ENCODE measurements at places on chromosomes 12 and 14.
A peak's percentile ranks its signal among the peaks of the same experiment; 100 is the strongest.

GRCh38 chr14:29759521-29760340 lies 167.9 kb downstream of the PRKD1 start:
- no peak for DNase-seq

GRCh38 chr12:70919597-70920035 lies 922 bp downstream of the PTPRR start:
- no peak for DNase-seq

GRCh38 chr14:105384041-105384557 lies 14.2 kb upstream of the TEX22 start:
- DNase-seq, result no peak

GRCh38 chr12:19515179-19515578 lies 75.9 kb downstream of the AEBP2 start:
- DNase-seq, result no peak

- DNase-seq, result no peak
Observed at GRCh38 chr14:20247646-20248246, 8.7 kb downstream of the OR11H4 start.

GRCh38 chr12:48999371-49000131 lies at the start of gene DDN:
Gene DDN (minus strand): TSS chr12:48999375. CDS start chr12:48999287, 88 bp downstream.
- no peak for DNase-seq

DNA sequence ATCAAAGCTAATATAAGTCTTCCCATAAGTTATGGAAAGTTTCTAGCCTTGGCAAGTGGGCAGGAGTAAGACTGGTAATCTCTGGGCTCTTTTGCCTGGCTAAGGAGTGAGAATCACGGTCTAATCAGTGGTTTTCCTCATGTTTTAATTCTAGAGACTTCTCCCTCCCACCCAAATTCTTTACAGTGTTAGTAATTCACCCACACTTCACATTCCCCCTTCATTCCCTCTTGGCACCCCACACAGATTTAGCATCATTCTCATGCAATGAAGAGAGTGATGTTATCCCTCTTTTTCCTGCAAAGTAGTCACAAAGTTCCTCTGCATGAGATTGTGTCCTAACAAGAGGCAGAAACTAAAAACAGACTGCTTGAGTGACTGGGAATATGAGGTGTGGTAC lies 28.6 kb upstream of the CACNA2D4 start:
- no peak for DNase-seq

DNA sequence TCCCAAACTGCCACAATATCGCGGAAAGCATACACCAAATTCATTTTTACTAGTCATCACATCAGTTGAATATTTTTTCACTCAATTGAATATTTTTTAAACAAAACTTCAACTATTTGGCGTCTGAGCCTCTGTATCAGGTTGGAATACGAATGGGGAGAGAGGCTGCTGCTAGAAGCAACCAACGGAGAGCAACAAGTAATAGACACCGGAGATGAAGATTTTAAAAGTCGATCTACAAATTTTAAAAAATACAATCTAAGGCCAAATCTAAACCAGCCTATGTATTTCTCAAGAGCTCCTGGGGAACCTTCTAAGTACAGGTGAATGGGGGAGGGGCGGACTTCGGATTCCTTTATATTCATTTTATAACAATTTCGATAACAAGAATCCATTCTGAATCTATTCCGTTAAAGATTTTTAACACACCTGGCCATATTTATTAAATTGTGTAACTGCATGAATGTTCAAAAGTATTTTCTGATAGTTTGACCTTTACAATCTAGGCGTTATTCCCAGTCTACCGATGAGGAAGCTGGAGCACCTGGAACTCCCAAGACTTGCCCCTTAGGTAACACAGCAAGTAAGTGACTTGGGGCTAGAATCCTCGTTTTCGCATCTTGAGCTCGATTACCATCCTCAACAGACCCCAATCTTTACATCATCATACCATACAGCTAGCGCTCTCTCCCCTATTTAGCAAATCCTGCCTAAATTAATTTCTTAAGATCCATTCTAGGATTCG lies 1.2 kb downstream of the GNPNAT1 start:
- no peak for DNase-seq

- DNase-seq, result no peak
Observed at GRCh38 chr12:18576648-18577047, 161.2 kb downstream of the PLCZ1 start.

DNA sequence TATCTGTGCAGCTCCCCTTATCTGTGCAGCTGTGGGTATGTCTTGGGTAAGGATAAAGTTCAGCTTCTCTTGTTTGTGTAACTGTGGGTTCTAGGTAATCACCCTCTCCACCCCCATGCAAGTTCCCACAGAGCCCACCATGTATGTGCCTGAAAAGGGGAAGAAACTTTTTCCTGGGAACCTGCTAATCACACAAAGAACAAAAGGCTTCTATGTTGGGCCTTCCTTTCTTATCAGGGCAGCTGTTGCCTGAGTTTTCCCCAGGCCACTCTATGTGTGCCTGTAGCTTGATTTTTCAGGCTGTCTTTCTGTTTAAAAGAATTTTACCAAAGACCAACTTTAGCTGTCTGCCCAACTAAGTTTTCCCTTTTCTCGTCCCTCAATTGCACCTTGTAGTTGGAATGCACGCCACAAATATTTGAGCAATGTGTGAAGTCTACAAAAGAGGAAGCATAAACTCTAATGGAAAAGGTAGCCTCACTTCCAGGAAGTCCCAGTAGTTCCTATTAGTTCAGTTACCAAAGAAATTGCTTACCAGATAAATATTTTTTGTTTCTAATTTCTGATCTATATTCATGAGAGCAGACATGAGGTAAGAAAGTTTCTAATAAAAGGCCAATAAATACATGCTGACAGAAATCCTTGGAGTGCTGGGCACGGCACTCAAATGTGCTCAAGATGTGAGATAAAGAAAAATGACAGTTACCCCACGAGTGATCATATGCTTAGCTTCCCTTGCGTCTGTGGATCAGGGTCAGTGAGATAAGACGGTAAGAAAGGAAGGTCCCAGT lies 2.7 kb upstream of the GALC start:
- DNase-seq, result no peak

DNA sequence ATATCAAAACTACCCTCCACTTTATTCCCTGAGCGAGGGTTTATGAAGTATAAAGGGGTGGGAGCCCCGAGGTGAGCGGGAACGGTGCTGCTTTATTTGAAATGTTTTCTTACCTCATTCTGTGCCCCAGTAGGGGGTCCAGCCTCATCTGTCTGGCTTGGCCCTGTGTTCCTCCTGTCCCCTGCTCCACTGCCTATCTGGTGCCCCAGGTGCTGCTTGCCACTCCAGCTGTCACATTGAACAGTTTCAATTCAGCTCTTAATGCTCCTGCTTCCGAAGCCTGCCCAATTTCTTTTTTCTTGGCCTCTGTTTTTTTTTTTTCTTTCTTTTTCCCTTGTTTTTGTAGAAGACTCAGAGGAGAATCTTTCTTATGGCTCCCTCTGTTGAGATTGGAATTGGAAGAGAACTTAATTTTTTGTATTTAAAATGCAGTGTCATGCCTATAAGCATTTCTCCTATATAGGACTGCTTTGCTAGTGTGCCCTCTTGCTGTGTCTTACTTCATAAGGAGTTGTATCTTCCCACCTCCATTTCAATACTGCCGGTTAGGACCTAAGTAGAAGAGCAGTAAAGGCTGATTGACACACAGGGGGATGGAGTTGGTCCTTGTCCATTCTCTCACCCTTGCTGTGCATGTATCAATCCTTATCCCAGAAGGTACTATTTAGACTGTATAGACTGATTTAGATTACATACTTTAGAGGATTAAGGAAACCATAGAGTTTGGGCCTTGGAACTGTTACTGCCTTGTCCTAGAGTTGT lies 2.3 kb downstream of the ATXN7L3B start:
- no peak for DNase-seq

- DNase-seq, result no peak
Observed at GRCh38 chr14:66649498-66649897, 141.6 kb downstream of the GPHN start.

- no peak for DNase-seq
Observed at GRCh38 chr14:71116568-71117122, 209.4 kb downstream of the PCNX1 start.

DNA sequence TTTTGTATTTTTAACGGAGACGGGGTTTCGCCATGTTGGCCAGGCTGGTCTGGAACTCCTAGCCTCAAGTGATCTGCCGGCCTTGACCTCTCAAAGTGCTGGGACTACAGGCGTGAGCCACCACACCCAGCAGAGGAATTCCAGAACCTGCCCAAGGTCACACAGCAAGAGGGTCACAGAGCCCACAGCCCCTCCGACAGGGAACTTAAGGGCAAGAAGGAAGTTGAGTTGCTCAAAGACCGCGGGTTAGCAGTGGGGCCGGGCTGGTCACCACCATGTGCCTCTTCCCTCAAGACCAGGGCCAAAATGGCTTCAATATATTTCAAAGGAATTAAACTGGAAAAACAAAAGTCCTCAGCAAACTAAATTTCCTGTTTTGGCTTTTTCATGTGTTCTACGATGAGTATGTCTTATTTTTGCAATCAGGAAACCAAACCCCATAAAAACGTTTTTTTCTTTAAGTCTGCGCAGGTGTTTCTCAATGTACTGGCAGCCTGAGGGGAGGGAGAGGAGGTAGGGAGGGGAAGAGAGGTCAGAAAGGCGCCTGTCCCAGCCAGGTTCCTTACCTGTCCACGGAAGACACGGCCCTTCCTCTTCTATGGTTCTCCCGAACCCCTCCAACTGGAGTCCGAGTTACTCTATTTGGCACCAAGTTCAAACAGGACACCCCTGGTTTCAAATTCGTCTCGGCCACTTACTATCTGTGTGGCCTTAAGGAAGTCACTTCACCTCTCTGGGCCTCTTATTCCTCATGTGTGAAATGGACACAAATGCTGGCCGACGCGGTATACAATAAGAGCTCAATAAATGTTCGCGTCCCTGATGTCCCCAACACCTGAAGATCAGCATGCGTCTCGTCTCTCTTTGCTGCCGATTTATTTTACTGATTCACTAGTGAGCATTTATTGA lies 778 bp downstream of the SLC8B1 start:
- no peak for DNase-seq

GRCh38 chr12:51321882-51322281 lies 2.1 kb downstream of the BIN2 start:
- no peak for DNase-seq

GRCh38 chr14:77848031-77848430 lies 48.1 kb downstream of the ADCK1 start:
- no peak for DNase-seq

GRCh38 chr12:39467432-39467870 lies 24.5 kb upstream of the KIF21A start:
- DNase-seq, result no peak

DNA sequence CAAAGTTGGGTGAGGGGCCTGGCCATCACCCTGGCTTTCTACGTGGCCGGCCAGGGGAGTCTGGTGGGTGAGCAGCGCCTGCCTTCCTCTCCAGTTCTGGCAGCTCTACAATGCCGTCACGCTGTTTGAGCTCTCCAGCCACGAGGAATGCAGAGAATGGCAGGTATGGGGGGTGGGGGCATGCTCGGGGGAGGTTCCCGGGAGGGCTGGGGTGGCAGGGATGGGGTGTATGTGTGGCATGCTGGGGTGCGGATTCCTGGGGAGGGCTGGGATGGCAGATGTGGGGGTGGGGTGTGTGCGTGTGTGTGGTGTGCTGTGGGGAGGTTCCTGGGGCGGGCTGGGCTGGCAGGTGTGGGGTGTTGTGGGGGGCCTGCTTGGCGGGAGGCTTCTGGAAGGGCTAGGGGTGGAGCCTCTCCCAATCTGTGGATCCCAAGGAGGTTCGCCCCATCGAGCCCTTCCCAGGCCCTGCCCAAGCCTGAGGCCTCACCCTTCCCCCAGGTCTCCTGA lies 18.5 kb downstream of the RHOF start:
- DNase-seq, result no peak

DNA sequence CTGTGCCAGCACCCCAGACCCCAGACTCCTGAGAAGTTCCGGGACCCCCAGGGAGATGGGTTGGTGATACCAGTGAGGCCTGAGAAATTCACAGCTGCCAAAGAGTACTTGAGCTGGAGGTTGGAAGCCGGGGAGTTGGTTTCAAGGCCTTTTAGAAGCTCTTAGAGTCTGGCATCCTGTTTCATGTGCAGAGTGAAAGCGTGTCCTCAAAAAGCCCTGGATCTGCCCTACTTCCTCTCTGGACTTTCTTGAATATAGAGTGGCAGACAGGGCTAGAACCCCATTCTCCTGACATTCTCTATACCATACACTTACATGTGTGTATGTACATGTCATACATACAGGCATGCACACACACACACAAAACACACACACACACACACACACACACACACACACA lies 31.3 kb upstream of the PPM1A start:
- DNase-seq, result no peak

GRCh38 chr12:57000393-57000792 lies 6.0 kb downstream of the ZBTB39 start:
- DNase-seq, result no peak

DNA sequence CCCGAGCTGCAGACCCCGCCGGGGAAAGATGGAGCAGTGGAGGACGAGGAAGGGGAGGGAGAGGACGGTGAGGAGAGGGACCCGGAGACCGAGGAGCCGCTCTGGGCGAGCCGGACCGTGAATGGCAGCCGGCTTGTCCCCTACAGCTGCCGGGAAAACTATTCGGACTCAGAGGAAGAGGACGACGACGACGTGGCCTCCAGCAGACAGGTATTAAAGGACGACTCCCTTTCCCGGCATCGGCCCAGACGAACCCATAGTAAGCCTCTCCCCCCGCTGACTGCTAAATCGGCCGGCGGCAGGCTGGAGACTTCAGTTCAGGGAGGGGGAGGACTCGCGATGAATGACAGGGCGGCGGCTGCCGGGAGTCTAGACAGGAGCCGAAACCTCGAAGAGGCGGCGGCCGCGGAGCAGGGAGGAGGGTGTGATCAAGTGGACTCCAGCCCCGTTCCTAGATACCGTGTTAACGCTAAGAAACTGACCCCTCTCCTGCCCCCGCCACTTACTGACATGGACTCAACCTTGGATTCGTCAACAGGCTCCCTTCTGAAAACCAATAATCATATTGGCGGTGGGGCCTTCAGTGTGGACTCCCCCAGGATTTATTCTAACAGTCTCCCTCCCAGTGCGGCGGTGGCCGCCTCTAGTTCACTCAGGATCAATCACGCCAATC lies 962 bp downstream of the LEMD3 start:
- DNase-seq, result peak; percentile 66

- DNase-seq, result no peak
Observed at GRCh38 chr12:12474931-12475795, 87.5 kb downstream of the DUSP16 start.

DNA sequence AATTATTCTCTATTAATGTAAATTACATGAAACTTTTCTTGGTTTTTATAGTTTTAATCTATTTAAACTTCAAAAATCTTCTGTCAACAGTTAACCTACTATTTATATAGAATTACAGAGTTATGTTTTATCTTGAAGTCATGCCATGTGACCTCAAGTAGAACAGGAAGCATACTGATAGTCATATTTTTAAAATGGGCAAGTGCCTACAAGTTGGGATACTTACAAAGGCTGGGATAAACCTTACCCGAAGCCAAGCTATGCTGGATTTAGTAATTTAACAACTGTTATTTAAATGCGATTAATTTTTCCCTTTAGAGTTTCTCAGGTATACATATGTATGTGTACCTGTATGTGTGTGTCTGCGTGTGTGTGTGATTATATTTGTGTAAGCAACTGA lies 266.9 kb downstream of the RASSF9 start:
- DNase-seq, result no peak

GRCh38 chr12:47822863-47823262 lies 3.2 kb upstream of the HDAC7 start:
- no peak for DNase-seq

Data from left lobe of liver (tissue), 2 donors.